Stimulated activated CD8-positive, alpha-beta memory T cell treated with anti-CD3 and anti-CD28 coated beads, Interleukin-4, amount 100 ng/mL, for 4 hours (primary cell): ENCODE measurements at places on chromosomes 12 and 14.

DNA sequence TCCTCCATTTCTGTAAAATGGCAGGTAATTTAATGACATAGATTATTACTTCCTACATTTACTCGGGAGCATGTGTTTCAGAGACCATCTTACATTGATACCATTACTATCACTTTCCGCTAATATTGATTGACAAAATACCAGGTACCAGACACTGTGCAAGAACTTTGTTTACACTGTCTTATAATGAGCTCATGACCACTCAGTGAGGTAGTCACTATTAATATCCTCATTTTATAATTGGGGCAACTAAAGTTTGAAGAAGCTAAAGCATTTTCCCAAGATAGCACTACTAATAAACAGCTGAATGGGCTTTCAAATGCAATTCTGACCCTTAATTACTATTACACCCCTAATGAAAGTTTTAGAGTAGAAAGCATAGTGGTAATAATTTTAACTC, 734.8 kb downstream of the DIO2 start:
- DNase-seq = no peak

DNA sequence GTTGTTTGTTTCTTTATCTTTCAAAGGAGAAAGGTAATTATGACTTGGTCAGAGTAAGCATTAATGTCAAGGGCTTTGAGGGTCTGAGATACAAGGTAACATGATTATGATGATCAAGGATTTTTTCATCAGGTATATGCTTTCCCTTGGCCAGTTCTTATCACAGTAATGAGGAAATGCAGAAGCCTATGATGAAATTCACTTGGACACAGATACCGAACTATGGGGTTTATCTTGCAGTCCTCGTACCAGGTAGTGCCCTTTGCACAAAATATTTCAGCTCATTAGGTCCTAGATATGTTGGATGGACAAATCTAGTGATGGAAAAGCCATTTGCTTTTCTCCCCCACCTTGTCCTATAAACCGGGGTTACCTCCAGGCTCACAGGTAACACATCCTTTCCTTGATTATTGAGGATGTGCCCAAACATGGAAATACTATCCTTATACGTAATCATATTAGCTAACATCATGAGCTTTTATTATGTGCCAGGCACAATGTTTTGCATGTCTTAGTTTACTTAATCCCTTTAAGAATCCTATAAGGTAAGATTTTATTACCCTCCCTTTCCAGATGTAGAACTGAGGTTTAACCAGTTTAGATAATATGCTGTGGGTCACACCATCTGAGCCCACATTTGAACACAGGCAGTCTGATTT, 7.0 kb upstream of the RASSF3 start:
- no peak for DNase-seq

GRCh38 chr12:101666052-101666728, 31.2 kb upstream of the CHPT1 start:
- no peak for DNase-seq

DNA sequence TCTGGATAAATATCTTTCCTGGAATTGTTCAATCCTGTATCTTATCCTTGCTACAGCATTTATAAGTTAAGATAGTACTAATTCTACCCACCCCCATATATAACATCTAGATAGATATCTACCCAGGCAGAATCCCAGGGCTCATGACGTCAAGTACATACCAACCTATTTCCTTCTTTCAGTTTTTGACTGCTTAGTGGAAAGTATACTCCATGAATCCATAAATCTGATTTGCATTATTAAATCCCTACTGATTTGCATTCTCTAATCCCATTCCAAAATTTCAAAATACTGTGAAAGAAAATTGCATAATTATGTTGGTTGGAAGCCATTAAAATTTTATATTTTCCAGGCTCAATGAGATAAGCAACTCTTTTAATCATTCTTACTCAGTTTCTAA, 111.7 kb downstream of the KITLG start:
- no peak for DNase-seq

GRCh38 chr14:74580275-74580672, 31.8 kb downstream of the LTBP2 start:
- DNase-seq = no peak

DNA sequence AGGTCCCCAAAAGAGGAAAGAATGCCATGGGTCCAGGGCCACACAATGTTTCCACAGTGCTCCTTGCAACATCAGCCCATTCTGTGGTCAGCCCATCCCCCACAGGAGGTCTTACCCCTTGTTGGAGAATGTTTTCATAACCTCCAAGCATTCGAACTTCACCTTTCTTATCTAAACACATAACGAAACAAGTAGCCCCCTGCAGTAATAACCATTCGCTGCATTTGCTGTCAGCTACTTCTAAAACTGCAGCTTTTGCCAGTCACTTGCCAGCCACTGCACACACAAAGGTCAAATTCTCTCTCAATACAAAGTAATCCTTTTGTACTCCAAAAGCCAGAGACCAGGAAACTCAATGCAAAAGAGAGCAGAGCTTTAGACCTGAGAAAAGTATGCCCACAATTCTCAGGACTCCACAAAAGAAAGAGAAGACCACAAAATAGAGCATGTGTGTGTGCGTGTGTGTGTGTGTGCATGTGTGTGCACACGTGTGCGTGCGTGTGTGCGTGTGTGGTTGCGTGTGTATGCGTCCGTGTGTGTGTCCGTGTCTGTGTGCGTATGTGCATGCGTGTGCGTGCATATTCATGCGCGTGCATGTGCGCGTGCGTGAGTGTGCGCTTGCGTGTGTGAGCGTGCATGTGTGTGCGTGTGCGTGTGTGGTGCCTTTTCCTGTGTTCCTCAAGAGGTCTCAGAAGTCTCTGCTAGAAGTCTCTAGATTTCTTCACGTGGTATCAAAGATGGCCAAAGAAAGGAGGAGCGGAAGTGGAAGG, 31.7 kb upstream of the NINJ2 start:
- DNase-seq = no peak

GRCh38 chr12:106672314-106673025, 89.7 kb downstream of the RFX4 start:
- DNase-seq = no peak

GRCh38 chr12:92039046-92039445, 106.6 kb downstream of the BTG1 start:
- DNase-seq = no peak

- DNase-seq = no peak
Observed at GRCh38 chr14:76968621-76969063, 59.9 kb downstream of the IRF2BPL start.

DNA sequence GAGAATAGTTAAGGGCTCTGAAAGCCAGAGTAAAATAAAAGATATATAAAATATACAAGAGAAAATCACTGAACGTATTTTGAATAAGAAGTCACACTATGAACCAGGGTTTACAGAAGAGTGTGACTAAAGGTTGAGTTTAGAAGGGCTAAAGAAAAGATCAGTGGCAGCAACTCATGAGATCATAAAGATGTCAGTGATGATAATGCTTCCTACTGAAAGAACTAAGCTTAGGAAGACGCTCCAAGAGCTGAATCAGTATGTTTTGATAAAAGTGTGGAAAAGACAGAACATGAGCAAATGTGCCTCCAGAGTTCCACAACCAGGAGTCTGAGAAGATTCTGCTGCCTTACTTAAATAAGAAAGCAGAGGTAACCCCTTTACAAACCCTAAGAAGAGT, 74.6 kb downstream of the KITLG start:
- DNase-seq = no peak
